ENCODE measurements at places on chromosomes 16 and 17.

DNA sequence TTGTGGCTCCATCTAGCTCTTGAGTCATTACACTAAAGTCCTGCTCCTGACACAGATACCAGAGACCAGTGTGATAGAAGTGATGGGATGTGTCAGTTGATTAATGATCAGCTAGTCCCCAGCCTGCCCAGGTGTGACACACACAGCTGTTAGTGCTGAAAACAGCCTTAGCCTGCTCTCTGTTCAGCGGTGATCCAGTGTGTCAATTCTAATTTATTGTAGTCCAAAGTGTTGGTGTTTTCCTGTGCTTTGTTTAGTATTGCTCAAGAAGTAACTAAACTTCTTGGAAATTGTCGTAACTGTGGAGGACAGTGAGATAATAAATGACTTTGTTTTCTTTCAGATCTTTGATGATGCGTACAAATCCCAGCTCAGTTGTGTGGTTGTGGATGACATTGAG is 92.3 kb downstream of the WNT3 start:
- no peak for DNase-seq

DNA sequence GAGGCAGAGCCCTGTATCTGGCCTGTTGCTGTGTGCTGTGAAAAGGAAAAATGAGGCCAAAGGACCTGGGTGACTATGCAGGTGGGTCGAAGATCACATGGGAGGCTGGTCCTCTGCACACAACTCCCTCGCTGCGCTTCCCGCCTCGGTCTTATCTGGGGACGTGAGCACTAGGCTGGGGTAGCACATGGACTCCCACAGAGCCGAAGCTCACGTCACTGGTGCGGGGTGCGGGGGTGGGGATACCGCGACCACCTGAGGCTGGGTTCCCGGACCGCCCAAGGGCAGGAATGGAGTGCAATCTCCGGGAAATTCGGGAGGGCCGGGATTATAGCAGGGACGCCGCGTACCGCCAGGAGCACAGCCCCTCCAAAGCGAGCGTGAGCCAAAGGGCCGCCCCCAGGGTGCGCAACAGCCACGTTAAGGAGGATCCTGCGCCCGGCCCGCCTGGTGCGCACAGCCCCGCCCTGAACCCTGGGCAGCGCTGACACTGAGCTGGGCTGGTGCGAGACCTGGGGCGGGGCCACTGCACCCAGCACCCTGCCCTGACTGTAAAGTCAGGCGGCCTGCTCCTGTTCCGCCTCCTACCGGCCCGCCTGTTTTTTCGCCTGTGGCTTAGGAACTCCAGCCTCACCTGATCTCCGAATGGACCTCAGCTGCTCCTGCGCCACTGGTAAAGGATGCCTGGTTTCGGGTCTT is 4.8 kb downstream of the MT1A start:
- DNase-seq = no peak

GRCh38 chr17:64063088-64063487 is 42.7 kb upstream of the ICAM2 start:
- peak; percentile 47 for DNase-seq

- no peak for DNase-seq
These were observed 35.5 kb downstream of the KSR1 start for GRCh38 chr17:27491713-27492190.

- DNase-seq = no peak
These were observed 722.0 kb downstream of the KCNJ2 start for GRCh38 chr17:70891306-70891705.

GRCh38 chr16:68335175-68335574 is 24.4 kb downstream of the PRMT7 start:
- no peak for DNase-seq

- DNase-seq = no peak
These were observed 4.2 kb downstream of the CORO6 start for GRCh38 chr17:29618272-29619065.

DNA sequence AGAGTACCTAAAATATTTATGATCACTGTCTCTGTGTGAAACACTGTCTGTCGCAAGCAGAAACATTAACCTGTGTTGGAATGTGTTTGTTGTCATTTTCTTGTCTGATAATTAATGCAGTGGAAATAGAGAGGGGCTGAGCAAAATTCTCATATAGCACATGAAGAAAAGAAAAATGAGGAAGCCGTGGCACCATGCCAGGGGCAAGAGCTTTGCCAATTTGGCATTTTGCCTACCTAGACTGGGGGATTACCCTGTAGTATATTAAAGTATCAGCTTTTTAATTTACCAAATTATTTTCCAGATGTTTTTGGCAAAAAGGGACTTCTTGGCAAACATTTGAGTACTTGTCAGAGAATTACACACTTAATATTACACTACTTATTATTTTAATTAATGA is 1326.6 kb upstream of the GOT2 start:
- DNase-seq = no peak

GRCh38 chr17:12342609-12343435 is 322.1 kb downstream of the MAP2K4 start:
- DNase-seq = peak; percentile 28

DNA sequence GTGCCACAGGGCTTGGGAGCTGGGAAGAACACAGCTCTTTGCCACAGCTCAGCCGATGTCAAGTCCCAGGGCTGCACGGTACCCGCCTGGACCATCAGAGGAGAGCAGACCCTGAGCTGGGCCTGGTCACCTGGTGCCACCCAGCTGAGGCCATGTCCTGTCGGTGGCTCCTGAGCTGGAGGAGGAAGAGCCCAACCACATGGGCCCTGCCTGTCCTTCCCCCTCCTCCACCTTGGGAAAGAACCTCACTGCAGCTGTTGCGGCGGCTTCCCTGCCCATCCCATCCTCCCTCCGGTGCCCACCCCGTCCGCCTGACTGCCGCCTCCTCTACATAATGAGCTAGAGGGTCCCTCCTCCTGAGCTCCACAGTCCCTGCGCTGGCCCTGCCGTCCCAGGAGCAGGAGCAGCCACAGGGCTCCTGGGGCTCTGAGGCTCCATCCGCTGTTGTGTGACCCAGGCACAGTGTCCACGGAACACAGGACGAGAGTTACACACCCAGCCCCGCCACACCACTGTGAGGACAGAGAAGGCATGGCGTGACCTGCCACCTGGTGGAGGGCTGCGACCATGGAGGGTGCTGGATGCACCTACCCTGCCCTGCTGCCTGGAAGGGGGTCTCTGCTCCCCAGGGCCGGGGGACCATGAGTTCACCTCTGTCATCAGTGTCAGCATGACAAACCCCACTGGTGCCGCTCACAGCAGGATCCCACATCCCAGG is 21.4 kb upstream of the CHMP6 start:
- DNase-seq = no peak

GRCh38 chr17:78667091-78667490 is 89.9 kb upstream of the DNAH17 start:
- no peak for DNase-seq

GRCh38 chr16:14409563-14409962 is 220.5 kb downstream of the PARN start:
- no peak for DNase-seq

DNA sequence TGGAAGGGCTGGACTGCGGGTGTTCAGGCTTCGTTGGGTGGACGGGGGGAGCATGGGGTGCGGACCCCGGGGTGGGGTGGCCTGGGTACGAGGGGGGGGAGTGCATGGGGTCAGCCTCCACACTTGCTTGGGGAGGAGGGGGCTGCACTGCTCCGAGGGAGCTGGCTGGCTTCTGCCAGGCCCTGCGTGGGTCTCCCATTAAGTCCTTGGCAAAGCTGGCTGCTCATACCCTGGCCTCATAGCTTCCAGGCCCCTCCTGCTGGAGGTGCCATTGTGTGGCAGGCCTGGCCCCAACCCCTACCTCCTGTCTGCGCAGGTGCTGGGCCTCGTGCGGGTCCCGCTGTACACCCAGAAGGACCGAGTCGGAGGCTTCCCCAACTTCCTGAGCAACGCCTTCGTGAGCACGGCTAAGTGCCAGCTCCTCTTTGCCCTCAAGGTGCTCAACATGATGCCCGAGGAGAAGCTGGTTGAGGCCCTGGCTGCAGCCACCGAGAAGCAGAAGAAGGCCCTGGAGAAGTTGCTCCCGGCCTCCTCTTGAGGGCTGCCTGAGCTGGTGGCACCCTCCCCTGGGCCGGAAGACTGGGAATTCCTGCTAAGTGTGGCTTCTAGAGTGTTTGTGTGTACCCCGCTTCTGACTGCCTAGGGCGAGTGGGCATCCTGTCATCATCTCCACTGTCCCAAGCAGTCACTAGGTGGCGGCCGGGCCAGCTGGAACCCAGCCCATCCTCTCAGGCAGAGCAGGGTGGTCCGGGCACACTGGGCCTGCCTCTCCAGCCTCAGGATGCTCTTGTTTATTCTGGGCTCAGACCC is 1.5 kb downstream of the NUDT16L1 start:
- DNase-seq = no peak

GRCh38 chr16:11689031-11689840 is 21.0 kb downstream of the SNN start:
- DNase-seq = peak; percentile 87

GRCh38 chr17:42133461-42134041 is 10.9 kb downstream of the HSPB9 start:
- peak; percentile 99 for DNase-seq

GRCh38 chr17:9279893-9280292 is 258.6 kb downstream of the NTN1 start:
- no peak for DNase-seq

Measured in NAMALWA (cell line).